Pulmonary artery endothelial cell (primary cell): ENCODE measurements at places on chromosomes 12 and 14. TPM values are rescaled to one million over a fixed set of nuclear protein-coding genes. Genes with fewer than 3 reads are reported as not detected.

ACSM4 gene
- not detected in 2 replicates for total RNA-seq

NUMB gene
- 45.1 and 46.3 TPM in 2 replicates for total RNA-seq

IGF1 gene
- total RNA-seq: 0.20 and 0.21 TPM in 2 replicates

KRT77 gene
- total RNA-seq: not detected in 2 replicates

GPRC5D gene
- total RNA-seq: 0.11 TPM in 1 of 2 replicates, not detected in the other

TC2N gene
- 0.07 TPM in 1 of 2 replicates, not detected in the other for total RNA-seq

JKAMP gene
- 57.6 and 59.3 TPM in 2 replicates for total RNA-seq

MUCL1 gene
- not detected in 2 replicates for total RNA-seq

GPR84 gene
- total RNA-seq: not detected in 2 replicates

RND1 gene
- total RNA-seq: 1.4 and 3.7 TPM in 2 replicates

CNOT2 gene
- 124 and 187 TPM in 2 replicates for total RNA-seq

RPGRIP1 gene
- not detected in 2 replicates for total RNA-seq

CMAS gene
- 29.3 and 32.8 TPM in 2 replicates for total RNA-seq

BCL7A gene
- total RNA-seq: 7.7 and 8.2 TPM in 2 replicates

ANO4 gene
- 0.11 and 0.13 TPM in 2 replicates for total RNA-seq
